Purkinje cell (primary cell): ENCODE measurements at places on chromosomes 2 and 18. TPM values are rescaled to one million over a fixed set of nuclear protein-coding genes. Genes with fewer than 3 reads are reported as not detected.

The GAD1 gene
- 377 and 427 TPM in 2 replicates for polyA plus RNA-seq

The RELCH gene
- 17.4 and 23.8 TPM in 2 replicates for polyA plus RNA-seq

The LAMA3 gene
- not detected in 2 replicates for polyA plus RNA-seq

The SETBP1 gene
- 3.5 and 6.1 TPM in 2 replicates for polyA plus RNA-seq

The CRYGD gene
- polyA plus RNA-seq: 0.42 and 2.2 TPM in 2 replicates

The ZNF516 gene
- 8.1 and 9.5 TPM in 2 replicates for polyA plus RNA-seq

The TCF23 gene
- not detected in 2 replicates for polyA plus RNA-seq

The AQP12A gene
- not detected in 2 replicates for polyA plus RNA-seq

The MOGAT1 gene
- not detected in 2 replicates for polyA plus RNA-seq

The ZC3H6 gene
- 12.7 and 13.3 TPM in 2 replicates for polyA plus RNA-seq

The GALNT5 gene
- polyA plus RNA-seq: 0.12 and 1.5 TPM in 2 replicates

The ACKR3 gene
- 0.56 TPM in 1 of 2 replicates, not detected in the other for polyA plus RNA-seq

The HRH4 gene
- not detected in 2 replicates for polyA plus RNA-seq

The CFAP53 gene
- 1.6 and 1.9 TPM in 2 replicates for polyA plus RNA-seq

The CSRNP3 gene
- 27.2 and 27.3 TPM in 2 replicates for polyA plus RNA-seq

The CCDC141 gene
- polyA plus RNA-seq: 2.9 and 6.1 TPM in 2 replicates

The KCNG2 gene
- not detected in 2 replicates for polyA plus RNA-seq

The MTCL1 gene
- 50.8 and 53.0 TPM in 2 replicates for polyA plus RNA-seq

The ZSCAN30 gene
- polyA plus RNA-seq: 5.7 and 31.3 TPM in 2 replicates

The CRYBA2 gene
- not detected in 2 replicates for polyA plus RNA-seq

The SCYGR4 gene
- polyA plus RNA-seq: not detected in 2 replicates

The TSGA10 gene
- 26.4 and 28.3 TPM in 2 replicates for polyA plus RNA-seq

The ALPG gene
- polyA plus RNA-seq: not detected in 2 replicates

The MROH2A gene
- not detected in 2 replicates for polyA plus RNA-seq

The COBLL1 gene
- polyA plus RNA-seq: 7.1 and 10.9 TPM in 2 replicates

The KCNS3 gene
- polyA plus RNA-seq: 0.98 TPM in 1 of 2 replicates, not detected in the other

The DNAH6 gene
- 1.4 TPM in 1 of 2 replicates, not detected in the other for polyA plus RNA-seq

The MARCO gene
- polyA plus RNA-seq: not detected in 2 replicates

The TRAF3IP1 gene
- 3.7 and 13.5 TPM in 2 replicates for polyA plus RNA-seq

The NT5DC4 gene
- polyA plus RNA-seq: 0.18 TPM in 1 of 2 replicates, not detected in the other

The TTN gene
- 0.17 and 0.55 TPM in 2 replicates for polyA plus RNA-seq

The LYPD6 gene
- 0.93 TPM in 1 of 2 replicates, not detected in the other for polyA plus RNA-seq

The PROM2 gene
- polyA plus RNA-seq: not detected in 2 replicates

The CNDP1 gene
- 2.3 and 4.6 TPM in 2 replicates for polyA plus RNA-seq
